ENCODE measurements at places on chromosomes 11 and 22. TPM values are rescaled to one million over a fixed set of nuclear protein-coding genes. Genes with fewer than 3 reads are reported as not detected.

- DNase-seq: no peak
Observed at GRCh38 chr11:60977224-60977623, 5.7 kb downstream of the CD6 start.

Gene PRG3
- not detected for total RNA-seq

DNA sequence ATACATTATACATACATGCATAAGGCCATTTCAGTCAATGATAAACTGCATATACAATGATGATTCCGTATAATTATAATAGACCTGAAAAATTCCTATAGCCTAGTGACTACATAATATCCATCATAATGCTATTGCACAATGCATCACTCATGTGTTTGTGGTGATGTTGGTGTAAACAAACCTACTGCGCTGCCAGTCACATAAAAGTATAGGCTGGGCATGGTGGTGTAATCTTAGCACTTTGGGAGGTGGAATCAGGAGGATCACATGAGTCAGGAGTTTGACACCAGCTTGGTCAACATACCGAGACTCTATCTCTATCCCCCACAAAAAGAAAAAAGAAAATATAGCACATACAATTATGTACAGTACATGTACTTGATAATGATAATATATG lies 163.7 kb upstream of the DDI1 start:
- DNase-seq: no peak

GRCh38 chr11:403761-404431 lies 9.9 kb downstream of the PKP3 start:
- DNase-seq: no peak

- DNase-seq: no peak
Observed at GRCh38 chr22:26689513-26690301, 32.3 kb downstream of the MIAT start.

DNA sequence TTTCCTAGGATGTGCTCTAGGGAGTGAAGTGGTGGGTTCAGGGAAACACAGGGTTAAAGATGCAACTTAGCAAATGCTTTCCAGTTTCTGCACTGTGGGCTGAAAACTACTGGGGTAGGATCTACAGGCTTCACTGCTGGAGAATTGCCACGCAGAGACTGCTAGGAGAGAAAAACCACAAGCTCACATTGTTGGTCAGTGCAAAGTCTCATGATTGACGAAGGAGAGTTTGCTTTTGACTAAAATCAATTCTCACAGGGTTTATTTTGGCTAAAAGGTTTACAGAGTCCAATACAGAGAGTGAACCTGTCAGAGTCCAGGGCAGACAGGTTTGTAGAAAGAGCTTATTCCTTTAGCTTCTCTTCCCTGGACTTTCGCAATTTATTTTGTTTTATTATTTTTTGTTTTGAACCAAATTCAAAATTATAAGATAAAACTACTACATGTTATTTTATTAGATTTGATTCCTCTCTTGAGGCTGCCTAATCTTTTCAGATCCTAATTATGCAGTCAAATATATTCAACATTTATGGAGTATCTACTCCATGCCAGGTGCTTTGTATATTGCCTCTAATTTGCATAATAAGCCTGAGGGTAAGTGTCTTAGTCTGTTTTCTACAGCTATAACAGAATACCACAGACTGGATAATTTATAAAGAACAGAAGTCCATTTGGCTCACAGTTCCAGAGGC lies 64.7 kb downstream of the MTNR1B start:
- DNase-seq: no peak

Gene SLC22A25
- not detected for total RNA-seq

DNA sequence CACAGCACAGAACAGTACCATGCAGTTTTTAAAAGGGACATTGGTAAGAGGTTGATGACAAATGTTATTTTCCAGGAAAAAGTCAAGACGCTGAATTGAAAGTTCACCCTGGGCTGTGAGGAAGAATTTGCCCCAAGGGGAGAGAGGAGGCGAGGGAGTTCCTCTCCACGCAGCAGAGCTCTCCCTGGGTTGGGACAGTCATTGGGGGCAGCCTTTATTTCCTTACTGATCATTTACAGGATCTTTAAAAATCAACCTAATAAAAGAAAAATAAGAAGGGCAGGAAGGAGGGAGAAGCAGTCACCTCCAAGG lies 49.9 kb upstream of the WNT7B start:
- DNase-seq: no peak

Gene TNNI2
- not detected for total RNA-seq

Gene TCN1
- total RNA-seq: not detected

- DNase-seq: no peak
Observed at GRCh38 chr11:44535191-44535980, 30.1 kb upstream of the CD82 start.

- DNase-seq: peak; percentile 28
Observed at GRCh38 chr11:123195188-123196059, at the start of gene CLMP. CLMP (minus strand) TSS chr11:123195248; CDS start chr11:123194940, 308 bp downstream.

Gene LINC01488
- not detected for total RNA-seq

DNA sequence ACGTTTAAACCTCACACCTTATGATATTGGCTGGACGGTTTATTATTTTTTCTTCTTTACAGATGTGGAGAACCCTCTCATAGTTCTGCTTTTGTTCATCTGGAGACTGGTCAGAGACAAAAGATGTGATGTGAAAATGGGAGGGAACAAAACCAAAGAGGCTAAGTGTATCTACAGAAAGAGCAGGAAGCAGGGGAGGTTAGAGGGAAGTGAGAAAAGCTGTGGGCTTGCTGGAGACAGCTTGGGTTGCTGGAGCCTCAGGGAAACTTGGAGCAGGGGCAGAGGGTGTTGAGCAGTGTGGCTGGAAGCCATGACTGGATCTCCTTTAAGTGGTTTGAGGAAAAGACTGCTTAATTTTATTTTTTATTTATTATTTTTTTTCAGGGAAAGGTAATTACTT lies 79.0 kb upstream of the SNX19 start:
- no peak for DNase-seq

- DNase-seq: no peak
Observed at GRCh38 chr11:77522215-77522614, 48.3 kb upstream of the PAK1 start.

- no peak for DNase-seq
Observed at GRCh38 chr22:44907765-44908737, 101.8 kb downstream of the PHF21B start.

Gene FZD4
- total RNA-seq: 71.5 TPM

DNA sequence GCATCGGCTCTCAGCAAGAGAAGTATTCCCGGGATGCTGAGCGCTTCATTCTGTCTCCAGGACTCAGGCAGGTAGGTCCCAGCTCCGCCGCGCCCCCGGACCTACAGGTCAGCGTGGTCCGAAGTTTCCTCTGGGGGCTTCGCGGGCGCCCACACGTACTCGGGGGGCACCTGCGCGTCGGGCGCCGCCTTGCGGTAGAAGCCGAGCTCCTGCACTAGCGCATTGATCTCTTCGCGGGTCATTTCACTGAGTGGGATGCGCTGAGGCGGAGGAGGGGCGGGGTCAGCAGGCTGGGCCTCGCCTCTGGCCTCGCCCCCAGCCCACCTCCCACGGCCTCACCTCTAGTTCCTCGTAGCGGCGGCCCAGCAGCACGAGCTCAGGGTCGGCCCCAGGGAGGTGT lies 2.5 kb downstream of the SELENOM start:
- peak; percentile 71 for DNase-seq

GRCh38 chr11:133519560-133519959 lies 12.7 kb downstream of the OPCML start:
- DNase-seq: no peak

Gene CLMP
- total RNA-seq: 5.5 TPM

GRCh38 chr11:125141686-125142535 lies 22.6 kb upstream of the PKNOX2 start:
- peak; percentile 84 for DNase-seq

DNA sequence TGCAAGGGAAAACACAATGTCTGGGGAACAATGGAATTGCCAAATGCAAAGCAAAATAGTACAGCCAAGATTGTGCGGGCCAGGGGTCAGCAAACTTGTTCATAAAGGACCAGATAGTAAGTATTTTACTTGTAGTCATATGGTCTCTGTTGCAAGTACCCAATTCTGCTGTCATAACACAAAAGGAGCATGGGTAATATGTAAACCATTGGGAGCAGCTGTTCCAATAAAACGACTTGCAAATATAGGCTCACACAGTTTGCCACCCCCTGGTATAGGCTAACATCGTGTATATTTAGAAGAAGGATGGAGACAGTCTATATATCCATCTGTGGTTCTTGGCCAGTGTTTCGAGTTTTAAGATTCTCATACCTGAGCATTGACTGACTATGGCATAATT lies 15.6 kb downstream of the SDHAF2 start:
- no peak for DNase-seq

DNA sequence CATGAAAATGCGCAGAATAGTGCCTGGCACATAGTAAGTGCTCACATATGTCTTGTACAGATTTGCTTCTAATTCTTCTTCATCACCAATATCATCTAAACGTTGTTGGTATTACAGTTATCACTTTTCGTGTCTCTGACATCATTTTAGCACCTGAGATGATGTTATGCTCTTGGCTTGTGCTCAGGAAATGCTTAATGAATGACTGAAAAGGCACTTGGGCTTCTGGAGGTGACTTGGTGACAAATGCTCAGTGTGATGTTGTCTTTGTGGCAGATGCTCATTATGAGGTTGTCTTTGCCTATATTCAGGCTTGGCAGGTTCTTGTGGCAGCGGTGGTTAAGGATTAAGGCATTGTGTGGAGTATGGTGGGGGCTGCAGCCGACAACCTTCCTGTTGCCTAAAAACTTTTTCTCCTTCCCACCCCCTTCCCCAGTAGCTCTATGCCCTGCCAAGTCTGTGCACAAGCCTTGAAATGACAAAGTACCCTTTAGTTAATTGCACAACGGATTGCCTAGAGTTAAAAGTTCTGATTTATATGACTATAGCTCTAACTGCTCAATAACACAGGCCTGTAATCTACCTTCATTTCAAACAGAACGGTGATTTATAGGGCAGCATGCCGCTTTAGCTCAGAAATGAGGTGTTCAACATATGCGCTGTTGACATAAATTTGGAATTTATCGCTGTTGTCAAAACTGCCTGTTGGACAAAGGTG lies 82.5 kb downstream of the ZBTB16 start:
- no peak for DNase-seq

Gene IFITM5
- total RNA-seq: not detected

Gene TRIM51
- total RNA-seq: not detected
